ENCODE measurements at places on chromosomes 16 and 17.

- DNase-seq, result no peak
These were observed 69.9 kb upstream of the NACA2 start for GRCh38 chr17:61660746-61661485.

DNA sequence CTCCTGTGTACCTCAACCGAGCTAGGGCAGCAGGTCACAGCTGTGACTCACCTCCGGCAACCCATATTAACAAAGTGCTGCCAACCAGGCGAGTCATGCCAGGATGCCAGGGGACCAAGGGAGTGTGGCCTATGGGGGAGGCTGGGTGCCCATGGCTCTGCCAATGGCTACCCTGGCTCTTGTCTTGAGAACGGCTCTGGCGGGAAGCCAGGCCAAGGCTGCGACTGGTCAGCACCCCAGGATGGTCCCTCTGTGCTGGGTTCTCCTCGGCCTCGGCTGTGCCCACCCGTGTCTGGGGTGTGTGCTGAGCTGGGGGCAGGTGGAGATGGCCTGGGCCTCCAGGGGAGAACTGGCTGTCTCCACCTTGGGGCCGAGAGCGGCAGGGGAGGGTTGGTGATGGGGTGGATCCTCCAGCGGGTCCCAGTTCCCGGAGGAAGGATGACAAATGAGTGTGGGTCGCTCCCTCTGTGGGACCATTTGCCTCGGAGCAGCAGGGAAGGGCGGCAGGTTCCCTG, 75.8 kb downstream of the MRC2 start:
- no peak for DNase-seq

- no peak for DNase-seq
These were observed 38.5 kb downstream of the MPRIP start for GRCh38 chr17:17080781-17081180.

- no peak for DNase-seq
These were observed 385.0 kb downstream of the CDH11 start for GRCh38 chr16:64736857-64737256.

GRCh38 chr16:55542459-55543082, 23.9 kb upstream of the CAPNS2 start:
- no peak for DNase-seq

- DNase-seq, result no peak
These were observed 27.5 kb downstream of the WSB1 start for GRCh38 chr17:27321372-27321771.

- DNase-seq, result no peak
These were observed 24.3 kb downstream of the USP43 start for GRCh38 chr17:9669551-9670008.

All from T47D (cell line).